Large intestine (tissue), 12 donors: ENCODE measurements at places on chromosomes 5 and 9. TPM values are rescaled to one million over a fixed set of nuclear protein-coding genes. Genes with fewer than 3 reads are reported as not detected.

GRCh38 chr5:74810915-74811314, 43.9 kb downstream of the NSA2 start:
- no peaks in the 10 kb centered on the region for H3K4me1 ChIP-seq
- no peak overlapping the region for H3K27ac ChIP-seq
- H3K4me3 ChIP-seq = no peak overlapping the region
- no peak for DNase-seq
- no peaks in the 10 kb centered on the region for H3K36me3 ChIP-seq
- no peaks in the 10 kb centered on the region for H3K27me3 ChIP-seq

PCDHA1 gene
- 0.55 TPM for polyA plus RNA-seq

TTLL11 gene
- polyA plus RNA-seq = 5.0 TPM

MLANA gene
- 0.54 TPM for polyA plus RNA-seq

ADRA1B gene
- polyA plus RNA-seq = 0.12 TPM

RNF145 gene
- 52.6 TPM for polyA plus RNA-seq

DNA sequence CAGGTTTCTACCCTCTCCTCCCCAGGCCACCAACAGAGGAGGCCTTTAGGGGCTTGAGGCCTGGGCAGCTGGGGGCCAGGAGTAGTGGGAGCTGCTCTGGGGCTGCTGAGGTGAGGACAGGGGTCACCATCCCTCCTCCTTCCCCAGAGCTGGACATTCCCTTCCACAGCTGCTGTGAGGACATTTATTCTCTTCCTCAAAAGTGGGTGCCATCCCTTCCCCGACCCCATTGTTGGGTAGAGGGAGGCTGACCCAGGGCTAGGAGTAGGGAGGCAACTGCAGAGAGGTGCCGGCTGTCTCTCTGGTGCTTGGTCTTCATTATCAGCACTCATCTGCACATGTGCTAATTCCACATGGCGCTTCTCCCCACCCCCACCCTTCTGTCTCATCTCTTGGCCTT, 113.9 kb upstream of the FBXL7 start:
- no peak overlapping the region for H3K4me3 ChIP-seq
- no peak for DNase-seq
- no peaks in the 10 kb centered on the region for H3K27me3 ChIP-seq
- H3K36me3 ChIP-seq = no peaks in the 10 kb centered on the region

DNA sequence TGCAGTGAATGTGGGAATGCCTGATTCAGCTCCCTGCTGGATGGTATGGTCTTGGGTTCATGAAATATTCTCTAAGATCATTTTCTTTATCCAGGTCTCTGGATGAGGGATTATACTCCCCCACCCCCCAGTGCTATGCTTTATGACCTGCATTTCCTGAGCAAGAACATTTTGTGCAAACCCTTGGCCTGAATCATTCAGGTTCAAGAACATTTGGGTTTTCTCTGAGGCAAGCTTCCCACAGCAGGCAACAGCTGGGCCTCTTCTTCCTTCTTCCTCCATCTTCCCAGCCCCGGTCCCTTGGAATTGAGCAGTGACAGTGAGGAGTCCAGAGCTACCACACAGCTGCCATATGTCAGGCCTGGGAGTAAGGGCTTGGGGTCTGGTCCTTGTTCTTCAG, 58.6 kb upstream of the TNFSF15 start:
- H3K27me3 ChIP-seq = no peaks in the 10 kb centered on the region
- DNase-seq = no peak
- no peaks in the 10 kb centered on the region for H3K4me1 ChIP-seq
- H3K27ac ChIP-seq = no peak overlapping the region
- no peak overlapping the region for H3K4me3 ChIP-seq
- no peaks in the 10 kb centered on the region for H3K36me3 ChIP-seq

TCERG1 gene
- polyA plus RNA-seq = 93.1 TPM

PRUNE2 gene
- polyA plus RNA-seq = 68.1 TPM

- no peak overlapping the region for H3K27ac ChIP-seq
- peak; percentile 12 for DNase-seq
- H3K4me1 ChIP-seq = peaks cover 2% of the 10 kb centered on the region
- no peak overlapping the region for H3K4me3 ChIP-seq
- no peaks in the 10 kb centered on the region for H3K36me3 ChIP-seq
These were observed 512 bp downstream of the GRIN3A start for GRCh38 chr9:101737705-101738565.

DNA sequence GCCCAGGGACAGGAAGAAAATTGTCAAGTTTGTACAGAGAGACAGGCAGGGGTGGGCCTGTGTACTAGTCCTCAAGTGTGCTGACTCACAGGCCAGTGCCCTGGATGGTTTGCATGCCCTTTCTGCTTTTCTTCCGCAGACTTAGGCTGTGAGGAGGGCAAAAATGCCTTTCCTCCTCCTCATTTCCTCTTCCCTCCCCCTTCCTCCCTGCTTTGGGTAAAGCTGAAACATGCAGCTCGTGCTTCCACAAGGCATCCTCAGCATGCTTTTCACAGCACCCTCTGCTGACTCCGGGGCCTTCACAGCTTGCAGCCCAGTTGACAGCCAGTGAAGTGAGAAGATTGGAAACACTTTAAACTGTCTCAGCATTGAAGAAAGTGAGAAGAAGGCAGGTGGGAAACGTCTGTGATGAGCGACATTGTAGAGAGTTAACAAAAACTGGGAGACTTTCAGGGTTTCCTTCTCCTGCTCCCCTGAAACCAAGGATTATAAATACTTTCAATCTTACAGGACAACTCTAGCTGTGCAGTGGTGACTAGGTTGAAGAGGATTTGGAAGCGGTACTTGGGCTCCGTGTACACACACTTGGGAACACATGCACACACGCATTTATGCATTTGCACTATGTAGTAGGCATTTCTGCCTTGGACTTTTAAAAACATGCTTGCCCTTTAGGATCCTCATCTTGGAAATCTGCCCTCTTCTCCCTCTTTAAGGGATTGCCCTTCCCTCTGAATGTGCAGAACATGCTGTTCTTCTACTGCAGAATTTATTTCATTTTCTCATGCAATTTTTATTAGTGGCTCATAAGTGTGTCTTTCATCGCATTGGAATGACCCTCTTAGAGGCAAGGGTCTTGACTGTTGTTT, 138.8 kb downstream of the GRIA1 start:
- no peak overlapping the region for H3K4me3 ChIP-seq
- H3K27me3 ChIP-seq = no peaks in the 10 kb centered on the region
- H3K4me1 ChIP-seq = no peaks in the 10 kb centered on the region
- no peak overlapping the region for H3K27ac ChIP-seq
- H3K36me3 ChIP-seq = no peaks in the 10 kb centered on the region

DNA sequence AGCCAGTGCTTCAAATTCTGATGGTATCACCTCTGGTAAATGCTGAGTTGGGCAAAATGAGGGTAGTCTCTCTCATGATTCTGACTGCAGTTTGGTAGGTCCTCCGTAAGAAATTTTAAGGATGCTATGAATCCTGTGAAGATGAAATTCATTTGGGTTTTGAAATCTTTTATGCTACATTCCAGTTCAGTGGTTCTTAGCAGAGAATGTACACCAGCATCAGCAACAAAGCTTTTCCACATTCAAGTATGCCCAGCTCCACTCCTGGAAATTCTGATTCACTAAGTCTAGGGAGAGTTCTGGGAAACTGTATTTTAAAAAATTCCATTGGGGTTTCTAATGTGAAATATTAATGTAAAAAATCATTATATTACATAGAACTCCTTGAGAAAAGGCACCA, 33.6 kb upstream of the ACOT12 start:
- H3K4me3 ChIP-seq = no peak overlapping the region
- no peaks in the 10 kb centered on the region for H3K36me3 ChIP-seq
- no peaks in the 10 kb centered on the region for H3K27me3 ChIP-seq
- DNase-seq = no peak
- H3K4me1 ChIP-seq = no peaks in the 10 kb centered on the region

- no peaks in the 10 kb centered on the region for H3K36me3 ChIP-seq
- H3K27me3 ChIP-seq = peaks cover 2% of the 10 kb centered on the region
- no peaks in the 10 kb centered on the region for H3K4me1 ChIP-seq
- no peak overlapping the region for H3K4me3 ChIP-seq
- peak overlapping the region; percentile 16 for H3K27ac ChIP-seq
These were observed 3.9 kb downstream of the BNC2 start for GRCh38 chr9:16866587-16866986.

SEC24A gene
- 52.3 TPM for polyA plus RNA-seq

FBXL17 gene
- 20.4 TPM for polyA plus RNA-seq

LHX3 gene
- not detected for polyA plus RNA-seq

DNA sequence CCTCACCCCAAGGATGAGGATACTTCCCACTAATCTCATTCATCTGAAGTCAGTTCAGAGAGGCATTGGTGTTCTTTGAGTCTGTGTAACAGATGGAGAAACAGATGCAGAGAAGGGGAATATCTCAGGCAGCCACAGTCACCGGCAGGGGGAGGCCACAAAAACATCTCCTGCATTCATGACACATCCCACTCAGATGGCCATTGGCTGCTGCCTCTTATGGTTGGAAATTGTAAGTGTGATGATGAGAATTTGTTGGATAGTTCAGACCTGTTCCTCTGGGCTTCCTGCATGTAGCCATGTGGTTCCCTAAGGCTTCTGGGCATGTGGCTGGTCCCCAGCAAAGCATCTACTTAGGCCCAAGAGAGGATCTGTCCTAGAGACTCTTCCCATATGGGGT, 45.9 kb upstream of the GABRP start:
- no peaks in the 10 kb centered on the region for H3K27me3 ChIP-seq
- DNase-seq = no peak
- no peak overlapping the region for H3K4me3 ChIP-seq
- no peaks in the 10 kb centered on the region for H3K4me1 ChIP-seq
- H3K27ac ChIP-seq = no peak overlapping the region
- H3K36me3 ChIP-seq = no peaks in the 10 kb centered on the region

DNA sequence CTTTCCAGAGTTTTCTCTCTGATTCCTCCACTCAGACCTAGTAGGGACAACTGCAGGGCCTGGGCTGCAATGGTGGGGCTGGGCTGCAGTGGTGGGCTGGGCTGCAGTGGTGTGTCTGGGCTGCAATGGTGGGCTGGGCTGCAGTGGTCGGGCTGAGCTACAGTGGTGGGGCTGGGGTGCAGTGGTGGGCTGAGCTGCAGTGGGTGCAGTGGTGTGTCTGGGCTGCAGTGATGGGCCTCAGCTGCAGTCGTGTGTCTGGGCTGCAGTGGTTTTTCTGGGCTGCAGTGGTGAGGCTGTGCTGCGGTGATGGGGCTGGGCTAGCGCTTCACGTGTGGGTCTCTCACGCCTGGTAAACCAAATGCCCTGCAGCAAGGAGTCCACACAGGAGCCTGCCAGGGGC, 27.4 kb downstream of the ABO start:
- no peak overlapping the region for H3K4me3 ChIP-seq
- no peak overlapping the region for H3K27ac ChIP-seq
- no peaks in the 10 kb centered on the region for H3K36me3 ChIP-seq
- DNase-seq = no peak
- H3K4me1 ChIP-seq = peaks cover 31% of the 10 kb centered on the region

- no peak overlapping the region for H3K4me3 ChIP-seq
- H3K36me3 ChIP-seq = no peaks in the 10 kb centered on the region
- DNase-seq = no peak
- peaks cover 9% of the 10 kb centered on the region for H3K27me3 ChIP-seq
- no peaks in the 10 kb centered on the region for H3K4me1 ChIP-seq
These were observed 1.2 kb upstream of the SLC1A3 start for GRCh38 chr5:36605241-36605640.

GRCh38 chr5:77971776-77972468, 195.8 kb upstream of the TBCA start:
- H3K4me1 ChIP-seq = peaks cover 6% of the 10 kb centered on the region
- H3K4me3 ChIP-seq = no peak overlapping the region
- no peak for DNase-seq
- H3K27me3 ChIP-seq = peaks cover 76% of the 10 kb centered on the region
- no peak overlapping the region for H3K27ac ChIP-seq

STK32A gene
- polyA plus RNA-seq = 3.3 TPM

KCNMB1 gene
- polyA plus RNA-seq = 6.5 TPM

GRCh38 chr9:87063871-87064270, 116.6 kb upstream of the GAS1 start:
- no peaks in the 10 kb centered on the region for H3K36me3 ChIP-seq
- no peaks in the 10 kb centered on the region for H3K4me1 ChIP-seq
- H3K27ac ChIP-seq = no peak overlapping the region
- H3K4me3 ChIP-seq = no peak overlapping the region
- no peak for DNase-seq

DNA sequence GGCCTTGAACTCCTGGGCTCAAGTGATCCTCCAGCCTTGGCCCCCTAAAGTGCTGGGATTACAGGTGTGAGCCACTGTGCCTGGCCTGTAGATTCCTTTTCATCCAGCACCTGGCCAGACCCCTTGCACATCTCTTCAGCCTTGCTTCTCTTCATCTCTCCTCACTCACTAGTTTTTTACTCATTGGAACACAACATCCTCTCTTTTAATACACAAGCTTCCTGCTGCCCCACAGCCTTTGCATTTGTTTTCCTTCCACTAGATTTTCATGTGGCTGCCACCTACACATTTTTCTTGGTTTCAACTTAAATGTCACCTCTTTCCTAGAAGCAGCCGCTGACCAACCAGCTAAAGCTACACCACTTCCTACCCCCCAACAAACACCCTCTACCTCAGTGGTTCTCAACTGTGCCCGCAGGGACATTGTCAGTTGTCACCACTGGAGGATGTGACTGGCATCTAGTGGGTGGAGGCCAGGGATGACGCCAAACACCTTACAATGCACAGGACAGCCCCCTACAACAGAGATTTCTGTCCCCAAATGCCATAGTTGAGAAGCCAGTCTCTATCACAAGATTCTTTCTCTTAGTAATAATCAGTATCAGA, 33.7 kb downstream of the HAVCR1 start:
- H3K27ac ChIP-seq = no peak overlapping the region
- no peak overlapping the region for H3K4me3 ChIP-seq
- no peaks in the 10 kb centered on the region for H3K4me1 ChIP-seq

DNA sequence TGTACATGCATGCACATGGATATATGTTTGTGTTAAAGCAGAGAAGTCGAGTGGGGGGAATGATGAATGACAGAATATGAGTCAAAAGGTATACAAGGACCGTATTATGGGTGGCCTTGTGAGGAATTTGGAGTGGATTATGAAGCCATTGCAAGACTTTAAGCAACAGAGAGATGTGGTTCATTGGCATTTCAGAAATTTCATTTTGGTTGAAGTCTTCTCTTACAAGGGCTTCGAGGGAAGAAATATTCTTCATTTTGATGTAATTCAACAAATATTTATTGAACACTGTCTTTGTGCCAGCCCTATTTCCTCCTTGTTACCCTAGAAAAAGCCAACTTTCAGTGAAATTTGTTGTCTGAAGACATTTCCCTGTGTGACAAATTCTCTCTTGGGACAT, 83.9 kb upstream of the SLCO6A1 start:
- no peaks in the 10 kb centered on the region for H3K36me3 ChIP-seq
- no peak overlapping the region for H3K4me3 ChIP-seq
- no peak overlapping the region for H3K27ac ChIP-seq
- H3K4me1 ChIP-seq = no peaks in the 10 kb centered on the region

TMEM174 gene
- not detected for polyA plus RNA-seq

GRCh38 chr9:117938896-117939295, 234.7 kb downstream of the TLR4 start:
- H3K36me3 ChIP-seq = no peaks in the 10 kb centered on the region
- H3K27ac ChIP-seq = no peak overlapping the region
- no peak for DNase-seq
- H3K4me1 ChIP-seq = no peaks in the 10 kb centered on the region
- H3K4me3 ChIP-seq = no peak overlapping the region

HTR4 gene
- 4.7 TPM for polyA plus RNA-seq

- H3K27me3 ChIP-seq = peaks cover 40% of the 10 kb centered on the region
- H3K27ac ChIP-seq = no peak overlapping the region
- peaks cover 28% of the 10 kb centered on the region for H3K4me1 ChIP-seq
- peak; percentile 5 for DNase-seq
- H3K4me3 ChIP-seq = peak overlapping the region; percentile 65
These were observed 2.3 kb downstream of the EFNA5 start for GRCh38 chr5:107668154-107669095.
